ENCODE measurements at places on chromosomes 13 and 19.

DNA sequence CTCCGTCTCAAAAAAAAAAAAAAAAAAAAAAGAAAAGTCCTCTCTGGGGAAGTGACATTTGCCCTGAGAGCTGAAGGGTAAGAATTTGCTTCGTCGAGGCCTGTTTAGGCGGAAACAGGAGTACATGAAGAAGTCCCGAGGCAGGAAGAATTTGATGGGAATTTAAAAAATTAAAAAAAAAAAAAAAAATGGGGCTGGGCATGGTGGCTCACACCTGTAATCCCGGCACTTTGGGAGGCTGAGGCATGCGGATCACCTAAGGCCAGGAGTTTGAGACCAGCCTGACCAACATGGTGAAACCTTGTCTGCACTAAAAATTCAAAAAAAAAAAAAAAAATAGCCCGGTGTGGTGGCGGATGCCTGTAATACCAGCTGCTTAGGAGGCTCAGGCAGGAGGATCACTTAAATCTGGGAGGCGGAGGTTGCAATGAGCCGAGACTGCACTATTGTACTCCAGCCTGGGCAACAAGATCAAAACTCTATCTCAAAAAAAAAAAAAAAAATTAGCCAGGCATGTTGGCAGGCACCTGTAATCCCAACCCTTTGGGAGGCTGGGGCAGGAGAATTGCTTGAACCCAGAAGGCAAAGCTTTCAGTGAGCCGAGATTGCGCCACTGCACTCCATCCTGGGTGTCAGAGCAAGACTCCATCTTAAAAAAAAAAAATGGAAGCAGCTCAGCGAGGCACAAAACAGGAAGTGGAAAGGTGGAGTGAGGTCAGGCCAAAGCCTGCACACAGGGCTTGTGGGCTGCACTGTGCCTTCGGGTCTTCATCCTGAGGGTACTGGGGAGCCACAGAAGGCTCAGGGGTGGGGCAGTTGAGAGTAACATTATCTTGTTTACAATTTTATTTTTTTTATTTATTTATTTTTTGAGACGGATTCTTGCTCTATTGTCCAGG is 4.9 kb downstream of the BAX start:
- DNase-seq, result no peak

DNA sequence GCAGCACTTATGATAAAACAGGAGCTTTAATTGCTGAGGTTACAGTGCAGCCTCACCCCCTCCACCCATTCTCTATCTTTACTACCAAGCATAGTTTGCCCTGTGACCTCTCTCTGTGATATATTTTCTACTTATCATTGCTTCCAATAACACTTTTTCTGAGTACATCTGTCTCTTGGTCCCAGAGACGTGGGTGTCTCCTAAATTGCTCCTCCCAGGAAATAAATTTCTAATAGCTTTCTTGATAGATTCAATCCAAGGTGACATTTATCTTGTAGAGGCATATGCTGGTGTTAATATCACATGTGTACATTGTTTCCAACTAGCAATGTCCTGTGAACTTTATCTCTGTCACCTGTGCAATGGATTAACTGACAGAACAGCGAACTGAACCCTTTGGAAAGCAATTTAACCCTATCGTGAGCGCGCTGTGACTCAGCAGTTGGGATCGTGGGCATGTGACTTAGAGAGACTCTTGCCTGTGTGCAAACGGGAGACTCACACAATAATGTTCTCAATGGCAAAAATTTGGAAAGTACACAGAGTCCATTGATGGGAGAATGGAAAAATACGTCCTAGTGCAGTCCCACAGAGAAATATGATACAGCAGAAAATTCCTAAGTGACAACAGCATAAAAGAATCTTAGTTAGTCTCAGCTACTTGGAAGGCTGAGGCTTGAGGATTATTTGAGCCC is 7.0 kb upstream of the MAP2K2 start:
- no peak for DNase-seq

GRCh38 chr13:19604306-19604705 is 29.2 kb upstream of the MPHOSPH8 start:
- DNase-seq, result no peak

DNA sequence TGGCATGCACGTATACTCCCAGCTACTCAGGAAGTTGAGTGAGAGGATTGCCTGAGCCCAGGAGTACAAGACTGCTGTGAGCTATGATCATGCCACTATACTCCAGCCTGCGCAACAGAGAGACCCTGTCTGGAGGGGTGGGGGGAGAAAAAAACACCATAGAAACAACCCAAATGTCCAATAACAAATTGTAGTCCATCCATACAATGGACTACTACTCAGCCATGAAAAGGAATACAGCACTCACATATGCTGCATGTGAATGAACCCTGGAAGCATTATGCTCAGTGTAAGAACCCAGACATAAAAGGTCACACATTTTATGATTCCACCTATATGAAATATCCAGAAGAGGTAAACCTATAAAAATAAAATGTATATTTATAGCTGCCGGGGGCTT is 42.3 kb downstream of the CD320 start:
- no peak for DNase-seq

DNA sequence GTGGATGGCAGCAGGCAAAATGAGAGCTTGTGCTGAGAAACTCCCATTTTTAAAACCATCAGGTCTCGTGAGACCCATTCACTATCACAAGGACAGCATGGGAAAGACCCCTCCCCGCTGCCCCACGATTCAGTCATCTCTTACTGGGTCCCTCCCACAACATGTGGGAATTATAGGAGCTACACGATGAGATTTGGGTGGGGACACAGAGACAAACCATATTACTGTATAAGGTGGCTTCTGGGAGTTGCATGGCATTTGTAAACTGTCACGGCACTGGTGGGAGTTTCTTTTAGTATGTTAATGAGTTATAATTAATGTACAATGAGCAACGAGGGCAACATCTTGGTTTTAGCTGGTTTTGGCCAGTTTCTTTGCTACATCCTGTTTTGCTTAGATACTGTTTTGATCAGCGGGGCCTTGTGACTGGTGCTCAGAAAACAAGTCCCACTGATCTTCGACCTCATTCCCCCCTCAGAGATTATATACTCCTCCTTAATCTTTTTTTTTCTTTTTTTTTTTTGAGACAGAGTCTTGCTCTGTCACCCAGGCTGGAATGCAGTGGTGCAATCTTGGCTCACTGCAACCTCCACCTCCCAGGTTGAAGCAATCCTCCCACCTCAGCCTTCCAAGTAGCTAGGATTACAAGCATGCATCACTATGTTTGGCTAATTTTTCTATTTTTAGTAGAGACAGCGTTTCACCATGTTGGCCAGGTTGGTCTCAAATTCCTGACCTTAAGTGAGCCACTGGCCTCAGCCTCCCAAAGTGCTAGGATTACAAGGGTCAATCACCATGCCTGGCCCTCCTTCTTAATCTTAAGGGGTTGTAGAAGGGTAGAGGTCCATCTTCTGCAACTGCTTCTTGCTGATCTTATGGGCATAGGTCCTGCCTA is 21.3 kb upstream of the ZNF599 start:
- no peak for DNase-seq

DNA sequence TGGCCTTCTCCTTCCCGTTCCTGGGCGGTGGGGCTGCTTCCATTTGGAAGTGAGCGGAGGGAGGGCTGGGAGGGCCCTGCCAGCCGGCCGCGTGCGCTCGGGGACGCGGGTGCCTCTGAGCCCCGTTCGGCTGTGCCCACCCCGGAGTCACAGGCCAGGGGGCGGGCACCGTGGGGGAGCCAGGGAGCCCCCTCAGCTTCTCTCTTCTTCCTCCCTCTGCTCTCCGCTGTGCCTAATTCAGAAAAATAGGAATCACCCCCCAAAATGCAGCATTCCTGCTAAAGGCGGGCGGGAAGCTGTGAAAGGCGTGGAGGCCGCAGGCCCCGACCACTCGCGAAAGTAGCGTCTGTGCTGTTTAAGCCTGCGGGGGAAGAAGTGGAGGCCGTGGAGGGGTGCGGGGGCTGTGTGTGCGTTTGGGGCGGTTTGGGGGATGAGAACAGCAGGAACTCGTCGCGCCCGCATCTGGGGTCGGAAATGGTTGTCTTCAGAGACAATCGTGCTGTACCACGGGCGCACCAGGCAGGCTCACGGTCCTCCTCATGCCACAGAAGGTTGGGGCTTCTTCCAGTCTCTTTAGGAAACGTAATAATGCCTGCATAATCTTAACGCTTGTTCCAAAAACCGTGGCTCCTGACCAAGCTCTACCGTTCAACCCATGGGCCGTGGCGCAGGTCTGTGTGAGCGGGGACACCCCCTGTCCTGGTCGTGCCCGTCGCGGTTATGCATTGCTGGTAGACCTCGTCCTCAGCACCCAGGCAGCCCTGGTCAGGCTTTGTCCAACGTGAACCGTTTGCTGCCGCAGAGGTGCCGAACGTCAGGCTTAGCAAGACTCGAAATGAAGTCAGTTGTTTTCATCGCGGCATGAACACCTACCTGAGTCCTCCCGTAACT is 110.4 kb upstream of the SOX1 start:
- DNase-seq, result no peak

DNA sequence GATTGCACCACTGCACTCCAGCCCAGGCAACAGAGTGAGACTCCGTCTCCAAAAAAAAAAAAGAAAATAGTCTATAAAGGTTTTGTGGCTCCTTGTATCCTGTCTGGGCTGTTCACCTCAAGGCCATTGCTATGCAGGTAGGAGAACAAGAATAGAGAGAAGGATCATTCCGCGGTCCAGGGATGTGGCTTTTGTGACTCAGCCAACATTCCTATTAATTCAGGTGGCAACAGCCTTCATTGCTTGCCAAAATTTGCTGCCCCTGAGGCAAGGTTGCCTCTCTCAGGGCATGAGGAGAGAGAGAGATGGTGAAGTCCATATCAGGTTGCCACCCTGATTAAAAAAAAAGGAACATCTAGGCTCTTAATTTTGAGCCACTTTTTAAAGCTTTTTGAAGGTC is 8.0 kb downstream of the ZNF551 start:
- no peak for DNase-seq

DNA sequence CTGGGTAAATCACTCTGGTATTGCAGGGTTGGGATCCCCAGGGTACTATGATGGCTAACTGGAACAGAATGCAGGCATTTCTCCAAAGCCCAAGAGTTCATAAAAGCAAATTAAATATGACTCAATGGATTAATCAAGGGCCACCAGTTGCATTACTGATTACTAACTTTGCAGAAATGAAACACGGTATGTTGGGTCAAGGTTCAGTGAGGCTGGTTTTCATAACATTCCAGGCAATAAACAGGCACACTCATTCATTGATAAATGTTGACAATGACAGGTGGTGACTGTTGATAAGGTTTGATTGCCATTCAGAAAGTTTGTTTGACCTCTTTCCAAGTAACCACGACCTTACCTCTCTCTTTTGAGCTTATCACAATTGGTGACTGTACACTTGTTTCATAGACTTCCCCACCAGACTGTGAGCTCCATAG is 506 bp upstream of the AP1M1 start:
- DNase-seq, result no peak

- no peak for DNase-seq
Measured at GRCh38 chr13:27104606-27105005, 67.0 kb downstream of the USP12 start.

DNA sequence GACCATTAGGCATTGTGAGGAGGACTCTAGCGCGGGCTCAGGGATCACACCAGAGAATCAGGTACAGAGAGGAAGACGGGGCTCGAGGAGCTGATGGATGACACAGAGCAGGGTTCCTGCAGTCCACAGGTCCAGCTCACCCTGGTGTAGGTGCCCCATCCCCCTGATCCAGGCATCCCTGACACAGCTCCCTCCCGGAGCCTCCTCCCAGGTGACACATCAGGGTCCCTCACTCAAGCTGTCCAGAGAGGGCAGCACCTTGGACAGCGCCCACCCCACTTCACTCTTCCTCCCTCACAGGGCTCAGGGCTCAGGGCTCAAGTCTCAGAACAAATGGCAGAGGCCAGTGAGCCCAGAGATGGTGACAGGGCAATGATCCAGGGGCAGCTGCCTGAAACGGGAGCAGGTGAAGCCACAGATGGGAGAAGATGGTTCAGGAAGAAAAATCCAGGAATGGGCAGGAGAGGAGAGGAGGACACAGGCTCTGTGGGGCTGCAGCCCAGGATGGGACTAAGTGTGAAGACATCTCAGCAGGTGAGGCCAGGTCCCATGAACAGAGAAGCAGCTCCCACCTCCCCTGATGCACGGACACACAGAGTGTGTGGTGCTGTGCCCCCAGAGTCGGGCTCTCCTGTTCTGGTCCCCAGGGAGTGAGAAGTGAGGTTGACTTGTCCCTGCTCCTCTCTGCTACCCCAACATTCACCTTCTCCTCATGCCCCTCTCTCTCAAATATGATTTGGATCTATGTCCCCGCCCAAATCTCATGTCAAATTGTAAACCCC is 2.8 kb upstream of the CEACAM5 start:
- DNase-seq, result peak; percentile 48

DNA sequence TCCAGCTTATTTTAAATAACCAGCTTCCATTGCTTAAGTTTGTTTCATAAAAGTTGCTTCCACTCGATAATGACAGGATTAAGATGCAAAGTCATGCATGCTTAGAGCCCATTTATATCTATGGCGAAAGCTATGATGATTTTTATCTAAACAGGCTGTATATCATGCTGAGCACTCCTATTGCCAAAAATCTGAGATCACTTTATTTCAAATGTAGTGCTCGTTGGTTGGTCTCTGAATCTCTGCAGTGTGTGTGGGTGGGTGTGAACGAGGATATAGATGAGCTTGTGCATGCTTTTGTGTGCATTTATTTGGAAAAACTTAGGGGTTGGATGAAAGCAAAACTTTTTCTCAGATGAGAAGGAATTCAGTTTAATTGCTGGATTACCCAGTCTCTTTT is 27.0 kb upstream of the ARGLU1 start:
- no peak for DNase-seq

- no peak for DNase-seq
Measured at GRCh38 chr13:113288880-113289279, 8.2 kb upstream of the LAMP1 start.

- DNase-seq, result no peak
Measured at GRCh38 chr19:51272183-51272810, 21.4 kb downstream of the SIGLECL1 start.

- no peak for DNase-seq
Measured at GRCh38 chr19:33462112-33462791, 59.3 kb downstream of the PEPD start.

DNA sequence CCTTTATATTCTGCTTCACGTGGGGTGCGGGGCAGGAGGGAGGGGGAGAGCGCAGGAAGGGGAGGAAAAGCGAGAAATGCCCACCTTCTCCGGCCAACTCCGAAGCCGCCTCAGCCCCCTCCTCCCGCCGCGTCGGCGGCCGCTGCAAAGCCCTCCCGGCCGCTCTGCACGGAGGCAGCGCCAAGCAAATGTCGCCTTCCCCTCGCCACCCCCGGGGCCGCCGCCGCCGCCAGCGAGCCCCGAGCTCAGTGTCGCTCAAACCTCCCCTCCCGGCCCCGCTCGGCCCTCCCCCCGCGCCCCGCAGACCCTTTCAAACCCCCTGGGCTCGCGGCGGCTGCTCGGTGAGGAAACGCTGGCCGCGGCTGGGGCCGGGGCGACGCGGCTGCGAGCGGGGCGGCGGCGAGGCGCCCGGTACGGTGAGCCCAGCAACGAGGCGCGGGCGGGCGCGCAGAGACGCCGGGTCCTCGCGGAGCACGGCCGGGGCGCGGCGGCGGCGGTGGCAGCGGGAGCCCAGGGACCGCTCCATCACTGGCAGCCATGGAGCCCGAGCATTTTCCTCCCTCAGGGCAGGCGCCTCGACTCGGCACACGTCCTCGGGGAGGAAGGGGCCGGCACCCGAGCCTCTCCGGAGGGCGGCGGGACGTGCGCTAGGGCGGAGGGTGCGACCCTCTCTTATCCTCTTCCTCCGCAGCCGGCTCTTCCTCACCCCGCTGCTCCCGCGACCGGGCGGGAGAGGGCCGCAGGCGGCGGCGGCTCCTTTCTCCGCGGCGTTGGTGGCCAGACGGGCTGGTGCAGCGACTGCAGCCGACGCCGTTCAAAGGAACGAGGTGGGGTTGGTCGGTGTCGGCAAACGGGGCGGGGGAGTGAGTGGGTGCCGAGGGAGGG is 463 bp upstream of the TSC22D1 start:
- peak; percentile 63 for DNase-seq

GRCh38 chr19:2428321-2428690 is 920 bp upstream of the TIMM13 start:
- DNase-seq, result peak; percentile 33
